Activated CD8-positive, alpha-beta memory T cell treated with anti-CD3 and anti-CD28 coated beads for 1 hour (primary cell): ENCODE measurements at places on chromosomes 1 and 21.

- DNase-seq, result no peak
Measured at GRCh38 chr1:156117414-156118176, 3.1 kb downstream of the LMNA start.

GRCh38 chr21:17527711-17528110 lies 14.9 kb downstream of the CXADR start:
- no peak for DNase-seq

GRCh38 chr21:46542588-46543124 lies 62.2 kb downstream of the S100B start:
- no peak for DNase-seq

DNA sequence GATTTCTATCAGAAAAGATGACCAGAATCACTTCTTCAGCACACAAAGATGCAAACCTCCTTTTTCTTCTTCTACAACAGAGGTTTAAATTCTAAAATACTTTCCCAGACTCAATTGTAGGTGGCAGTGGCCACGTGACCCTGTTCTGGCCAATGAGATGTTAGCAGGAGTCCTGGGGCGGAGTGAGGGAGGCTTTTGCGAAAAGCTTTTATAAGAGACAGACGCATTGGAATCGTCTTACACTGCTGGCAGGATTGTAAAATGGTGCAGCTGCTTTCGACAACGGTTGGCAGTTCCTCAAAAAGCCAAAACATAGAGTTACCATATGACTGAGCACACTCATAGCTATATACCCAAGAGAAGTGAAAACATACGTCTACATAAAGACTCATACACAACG lies 87.0 kb upstream of the MAGI3 start:
- no peak for DNase-seq

GRCh38 chr1:76170084-76170483 lies 95.5 kb downstream of the ST6GALNAC3 start:
- no peak for DNase-seq

- no peak for DNase-seq
Measured at GRCh38 chr1:236536540-236536939, 12.8 kb downstream of the LGALS8 start.

- no peak for DNase-seq
Measured at GRCh38 chr1:153651771-153652170, 6.7 kb upstream of the SNAPIN start.
